ENCODE measurements at places on chromosomes 7 and 10. TPM values are rescaled to one million over a fixed set of nuclear protein-coding genes. Genes with fewer than 3 reads are reported as not detected.

DNA sequence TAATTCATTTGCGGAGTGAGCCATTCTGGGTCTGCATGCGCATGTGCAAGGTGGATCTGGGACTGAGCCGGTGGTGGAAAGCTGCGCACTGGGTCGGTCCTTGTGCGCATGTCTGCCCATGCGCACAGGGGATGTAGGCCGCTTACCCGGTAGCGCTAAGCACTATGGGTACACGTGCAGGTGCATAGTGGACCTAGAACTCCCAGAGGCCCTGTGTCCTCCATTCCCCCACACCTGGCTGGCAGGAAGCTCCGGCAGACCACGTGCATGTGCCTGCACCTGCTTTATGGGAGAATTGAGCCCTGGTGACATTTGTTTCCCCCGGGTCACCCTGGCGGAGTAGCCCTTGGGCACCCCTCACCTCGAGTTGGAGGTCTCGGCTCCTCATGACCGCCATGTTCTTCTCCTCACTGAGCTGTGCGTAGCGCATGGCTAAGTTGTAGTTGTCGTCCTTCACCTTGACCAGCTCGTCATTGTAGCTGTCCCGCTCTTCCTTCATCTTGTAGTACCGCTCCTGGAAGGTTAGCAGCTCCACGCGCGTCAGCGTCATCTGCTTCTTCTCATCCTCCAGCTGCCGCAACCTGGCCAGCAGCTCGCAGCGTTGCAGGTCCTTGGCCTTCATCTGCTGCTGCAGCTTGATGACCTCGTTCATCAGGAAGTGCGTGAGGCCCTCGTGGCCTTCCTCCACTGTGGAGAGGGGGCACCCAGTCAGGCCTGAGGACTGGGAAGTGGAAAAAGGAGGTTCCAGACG is 99.6 kb downstream of the CARD11 start:
- H3K27ac ChIP-seq = no peak overlapping the region
- peak; percentile 15 for DNase-seq
- peaks cover 76% of the 10 kb centered on the region for H3K36me3 ChIP-seq
- H3K4me1 ChIP-seq = peaks cover 29% of the 10 kb centered on the region

- DNase-seq = peak; percentile 62
- peaks cover 7% of the 10 kb centered on the region for H3K36me3 ChIP-seq
- H3K27ac ChIP-seq = no peak overlapping the region
- peaks cover 15% of the 10 kb centered on the region for H3K4me1 ChIP-seq
Observed at GRCh38 chr7:36986948-36987724, 262.8 kb upstream of the AOAH start.

The ARID5B gene
- 26.1 TPM for total RNA-seq

DNA sequence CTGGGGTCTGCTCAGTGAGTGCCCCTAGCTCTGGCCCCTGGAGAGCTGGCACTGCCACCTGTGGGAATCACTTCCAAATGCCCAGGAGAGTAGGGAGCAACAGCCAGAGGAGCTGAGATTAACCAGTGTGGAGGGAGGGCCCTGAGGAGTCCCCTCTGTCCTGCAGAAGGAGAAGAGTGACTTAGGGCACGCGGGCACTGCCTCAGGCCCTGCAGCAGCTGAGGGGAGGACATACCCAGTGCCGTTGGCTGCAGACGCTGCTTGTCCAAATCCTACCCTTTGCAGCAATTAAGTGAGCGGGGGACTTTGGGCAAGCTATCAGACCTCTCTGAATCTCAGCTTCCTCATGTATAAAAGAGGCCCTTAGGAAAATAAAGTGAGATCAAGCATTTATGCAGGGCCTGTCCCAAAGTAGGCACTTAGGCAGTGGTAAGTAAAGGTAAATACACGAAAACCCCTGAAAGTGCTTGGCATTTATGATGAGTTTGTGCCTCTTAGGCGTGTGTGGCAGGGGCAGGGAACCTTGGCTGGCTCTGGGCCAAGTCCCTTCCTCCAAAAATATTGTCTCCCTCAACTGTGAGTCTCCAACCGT is 16.9 kb downstream of the PRF1 start:
- no peak for DNase-seq
- no peak overlapping the region for H3K27ac ChIP-seq
- H3K4me1 ChIP-seq = peaks cover 8% of the 10 kb centered on the region
- no peak overlapping the region for H3K4me3 ChIP-seq

DNA sequence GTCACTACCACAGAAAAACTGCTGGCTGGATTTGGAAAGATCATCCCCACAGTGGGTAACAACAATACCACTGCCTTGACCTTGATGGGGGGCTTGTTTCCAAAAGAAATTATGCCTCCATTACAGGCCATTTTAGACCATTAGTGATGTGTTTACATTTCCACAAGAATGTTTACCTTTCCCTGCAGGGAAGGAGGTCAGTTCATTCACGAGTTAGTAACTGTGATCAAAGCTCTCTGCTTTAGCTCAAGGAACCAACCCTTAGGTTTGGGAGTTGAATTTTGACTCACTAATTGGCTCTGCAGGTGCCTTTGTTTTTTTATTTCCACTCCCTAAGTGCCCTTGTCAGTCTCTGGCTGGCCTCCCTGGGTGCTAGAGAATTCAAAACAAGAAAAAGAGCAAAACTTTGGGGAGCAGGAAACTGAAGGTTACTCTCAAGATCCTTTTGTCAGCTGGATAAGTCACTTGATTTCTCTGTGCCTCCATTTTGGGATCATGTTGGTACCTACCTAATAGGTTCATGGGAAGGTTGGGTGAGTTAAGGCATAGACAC is 41.1 kb upstream of the NUPR2 start:
- H3K4me3 ChIP-seq = no peak overlapping the region
- no peaks in the 10 kb centered on the region for H3K27me3 ChIP-seq
- no peak overlapping the region for H3K27ac ChIP-seq
- no peaks in the 10 kb centered on the region for H3K36me3 ChIP-seq
- no peaks in the 10 kb centered on the region for H3K4me1 ChIP-seq
- no peak for DNase-seq

DNA sequence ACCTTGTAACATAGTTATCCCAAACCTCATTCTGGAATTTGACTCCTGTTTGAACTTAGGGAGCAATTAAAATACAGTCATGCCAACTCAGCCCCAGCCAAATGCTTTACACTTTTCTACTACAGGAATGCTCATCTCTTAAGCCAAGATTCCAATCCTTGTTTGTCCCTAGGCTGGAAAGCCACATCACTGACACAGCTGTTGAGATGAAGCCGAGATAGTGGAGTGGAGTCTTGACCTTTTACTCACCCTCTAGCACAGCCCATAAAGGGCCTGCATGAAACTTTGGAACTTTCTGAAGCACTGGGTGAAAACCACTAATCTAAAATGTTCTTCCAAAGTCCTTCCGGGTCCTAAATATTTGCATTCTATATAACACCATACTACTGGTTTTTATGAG is 247.3 kb downstream of the ETV1 start:
- H3K4me3 ChIP-seq = no peak overlapping the region
- no peaks in the 10 kb centered on the region for H3K36me3 ChIP-seq
- no peaks in the 10 kb centered on the region for H3K4me1 ChIP-seq

GRCh38 chr7:121957626-121958025 is 84.7 kb downstream of the PTPRZ1 start:
- no peak overlapping the region for H3K27ac ChIP-seq
- no peaks in the 10 kb centered on the region for H3K36me3 ChIP-seq
- no peaks in the 10 kb centered on the region for H3K27me3 ChIP-seq
- H3K4me1 ChIP-seq = no peaks in the 10 kb centered on the region
- no peak overlapping the region for H3K4me3 ChIP-seq
- DNase-seq = no peak

The UBTD1 gene
- total RNA-seq = 1.4 TPM

The MALSU1 gene
- 52.8 TPM for total RNA-seq

- no peak for DNase-seq
- H3K4me1 ChIP-seq = peaks cover 15% of the 10 kb centered on the region
- peak overlapping the region; percentile 77 for H3K4me3 ChIP-seq
- H3K27me3 ChIP-seq = peaks cover 46% of the 10 kb centered on the region
- no peak overlapping the region for H3K27ac ChIP-seq
- H3K36me3 ChIP-seq = no peaks in the 10 kb centered on the region
Observed at GRCh38 chr7:74288034-74288881, 949 bp upstream of the CLIP2 start.

GRCh38 chr10:107931808-107932207 is 767.3 kb upstream of the SORCS1 start:
- no peak for DNase-seq
- no peaks in the 10 kb centered on the region for H3K4me1 ChIP-seq
- no peaks in the 10 kb centered on the region for H3K36me3 ChIP-seq
- no peak overlapping the region for H3K4me3 ChIP-seq
- no peak overlapping the region for H3K27ac ChIP-seq

- DNase-seq = no peak
- peaks cover 32% of the 10 kb centered on the region for H3K36me3 ChIP-seq
- H3K27ac ChIP-seq = peak overlapping the region; percentile 30
- no peaks in the 10 kb centered on the region for H3K27me3 ChIP-seq
Observed at GRCh38 chr10:24886290-24886680, 66.1 kb downstream of the PRTFDC1 start.

The OR13A1 gene
- total RNA-seq = 0.23 TPM

GRCh38 chr7:82818171-82818570 is 344.5 kb downstream of the PCLO start:
- H3K4me1 ChIP-seq = no peaks in the 10 kb centered on the region
- no peak for DNase-seq
- no peaks in the 10 kb centered on the region for H3K27me3 ChIP-seq

The DCLRE1C gene
- total RNA-seq = 47.1 TPM

GRCh38 chr10:71086439-71087080 is 125.8 kb upstream of the UNC5B start:
- H3K27me3 ChIP-seq = peaks cover 4% of the 10 kb centered on the region
- no peaks in the 10 kb centered on the region for H3K4me1 ChIP-seq
- no peak overlapping the region for H3K4me3 ChIP-seq
- H3K36me3 ChIP-seq = no peaks in the 10 kb centered on the region

The PKD2L1 gene
- not detected for total RNA-seq

The CFAP43 gene
- not detected for total RNA-seq

DNA sequence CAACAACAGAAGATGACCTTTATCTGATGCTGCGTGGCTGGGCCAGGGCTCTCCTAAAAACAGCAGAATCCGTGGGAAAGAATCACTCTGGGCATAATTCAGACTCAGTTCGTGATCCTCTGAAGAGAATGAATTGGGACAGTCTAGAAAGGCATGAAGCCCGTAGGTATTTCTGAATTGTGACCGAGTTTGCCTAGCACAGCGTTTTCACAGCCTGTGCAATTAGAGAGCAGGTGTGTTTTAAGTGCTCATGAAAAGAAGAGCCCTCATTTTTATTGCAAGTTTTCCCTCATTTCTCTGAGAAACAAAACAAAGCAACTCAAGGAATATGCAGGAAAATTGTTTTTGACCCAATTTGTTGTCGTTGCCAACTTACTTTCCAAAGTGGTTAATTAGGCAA is 366.2 kb downstream of the WDR11 start:
- H3K27me3 ChIP-seq = no peaks in the 10 kb centered on the region
- H3K27ac ChIP-seq = no peak overlapping the region

DNA sequence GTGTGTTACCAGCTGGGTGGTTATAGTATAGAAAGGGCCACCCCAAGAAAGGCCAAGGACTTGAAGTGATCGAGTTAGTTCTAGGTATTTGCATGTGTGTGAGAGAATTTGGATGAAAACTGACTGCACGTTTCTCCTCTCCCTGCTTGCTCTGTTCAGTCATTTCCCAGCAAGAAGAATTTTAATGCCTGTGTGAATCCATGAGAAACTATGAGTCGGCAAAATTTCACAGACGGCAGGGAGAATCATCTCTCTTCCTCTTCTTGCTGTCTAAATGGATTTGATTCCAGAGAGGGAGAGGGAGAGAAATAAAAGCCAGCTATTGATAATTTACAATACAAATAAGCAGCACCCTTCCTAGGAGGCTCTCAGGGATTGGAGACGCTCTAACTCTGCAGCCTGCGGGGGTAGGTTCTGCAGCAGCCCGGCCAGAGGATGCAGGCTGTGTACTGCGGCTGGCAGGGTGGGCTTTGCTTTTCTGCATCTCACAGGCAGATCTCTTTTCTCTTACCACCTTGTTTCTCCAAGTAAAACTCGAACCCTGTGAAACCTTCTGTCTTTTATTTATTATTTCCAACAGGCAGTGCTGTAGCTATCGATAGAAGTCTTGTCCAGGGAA is 183.6 kb downstream of the TCF7L2 start:
- H3K4me3 ChIP-seq = no peak overlapping the region
- DNase-seq = no peak
- H3K4me1 ChIP-seq = no peaks in the 10 kb centered on the region
- no peaks in the 10 kb centered on the region for H3K36me3 ChIP-seq

DNA sequence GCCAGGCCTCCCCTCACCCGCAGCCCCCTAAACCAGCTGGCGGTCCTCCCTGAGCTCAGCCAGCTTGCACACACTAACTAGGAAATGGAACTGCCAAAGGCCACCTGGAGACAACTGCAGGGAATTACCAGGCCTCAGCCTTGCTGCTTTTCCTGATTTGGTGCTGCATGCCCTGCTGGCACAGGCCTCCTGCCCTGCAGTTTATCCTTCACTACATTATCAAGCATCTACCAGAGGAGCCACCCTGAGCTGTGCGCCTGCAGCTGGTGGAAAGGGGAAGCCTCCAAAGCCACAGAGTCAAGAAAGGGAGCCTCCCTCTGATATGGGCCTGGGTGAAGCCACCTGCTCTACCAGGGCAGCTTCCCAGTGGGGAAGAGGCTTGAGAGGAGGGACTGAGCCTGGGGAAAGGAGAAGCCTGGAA is 139.8 kb downstream of the GRID1 start:
- H3K4me1 ChIP-seq = no peaks in the 10 kb centered on the region
- no peak overlapping the region for H3K4me3 ChIP-seq
- no peaks in the 10 kb centered on the region for H3K36me3 ChIP-seq
- no peak for DNase-seq
- H3K27me3 ChIP-seq = no peaks in the 10 kb centered on the region

GRCh38 chr10:103653581-103654037 is 160.1 kb downstream of the NEURL1 start:
- H3K27ac ChIP-seq = no peak overlapping the region
- no peaks in the 10 kb centered on the region for H3K27me3 ChIP-seq
- no peak overlapping the region for H3K4me3 ChIP-seq
- H3K4me1 ChIP-seq = peaks cover 6% of the 10 kb centered on the region

GRCh38 chr7:38306914-38307313 is 33.5 kb upstream of the TARP start:
- no peak for DNase-seq
- H3K4me3 ChIP-seq = peak overlapping the region; percentile 63
- H3K36me3 ChIP-seq = no peaks in the 10 kb centered on the region
- H3K27ac ChIP-seq = peak overlapping the region; percentile 88
- H3K4me1 ChIP-seq = peaks cover 7% of the 10 kb centered on the region

The TSPAN13 gene
- 0.91 TPM for total RNA-seq

- no peak overlapping the region for H3K27ac ChIP-seq
- no peak overlapping the region for H3K4me3 ChIP-seq
- no peaks in the 10 kb centered on the region for H3K36me3 ChIP-seq
- H3K4me1 ChIP-seq = no peaks in the 10 kb centered on the region
- peaks cover 2% of the 10 kb centered on the region for H3K27me3 ChIP-seq
- DNase-seq = no peak
Observed at GRCh38 chr10:117448802-117449201, 73.6 kb upstream of the PDZD8 start.

The CPA4 gene
- not detected for total RNA-seq

The CRTAC1 gene
- total RNA-seq = not detected

GRCh38 chr10:18140957-18141845 is 977 bp downstream of the CACNB2 start:
- no peaks in the 10 kb centered on the region for H3K36me3 ChIP-seq
- no peak for DNase-seq
- H3K4me1 ChIP-seq = no peaks in the 10 kb centered on the region
- peaks cover 42% of the 10 kb centered on the region for H3K27me3 ChIP-seq

The SEMA3E gene
- total RNA-seq = not detected

All from activated naive CD8-positive, alpha-beta T cell treated with anti-CD3 and anti-CD28 coated beads, Interleukin-2, amount 10 ng/mL, durations not matched to agents 7 days and 5 days (primary cell).